Liver (tissue), 10 donors: ENCODE measurements at places on chromosomes 1 and 21. TPM values are rescaled to one million over a fixed set of nuclear protein-coding genes. Genes with fewer than 3 reads are reported as not detected.

GRCh38 chr1:204756349-204756748, 70.8 kb upstream of the LRRN2 start:
- DNase-seq = no peak

Gene MCM3AP
- total RNA-seq = 44.9 TPM

Gene C4BPA
- 1,492 TPM for total RNA-seq

- DNase-seq = no peak
These were observed 1.6 kb downstream of the ACAP3 start for GRCh38 chr1:1306070-1306660.

Gene LCE1B
- total RNA-seq = not detected

DNA sequence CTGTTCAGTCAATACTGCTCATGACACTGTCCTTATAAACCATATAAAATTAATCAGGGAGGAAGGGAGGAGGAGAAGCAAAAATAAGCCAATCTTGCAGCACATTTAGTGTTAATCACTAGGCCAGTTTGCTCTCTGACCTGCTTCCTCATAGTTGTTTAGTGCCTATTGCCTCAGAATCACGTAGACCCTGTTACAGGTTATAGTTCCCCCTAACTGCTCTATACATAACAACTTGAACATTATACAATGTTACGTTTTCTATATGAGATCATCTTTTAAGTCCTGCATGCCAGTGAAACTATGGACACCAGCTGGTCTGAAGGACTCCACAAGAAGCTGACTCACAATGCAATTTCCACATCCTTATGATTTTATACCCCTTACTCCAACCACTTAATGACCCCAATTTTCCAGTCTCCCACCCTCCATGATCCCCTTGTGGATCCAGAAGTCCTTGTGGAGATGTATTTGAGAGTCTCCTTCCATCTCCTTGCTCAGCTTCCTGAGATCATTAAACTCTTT, 34.9 kb upstream of the TACSTD2 start:
- no peak for DNase-seq

DNA sequence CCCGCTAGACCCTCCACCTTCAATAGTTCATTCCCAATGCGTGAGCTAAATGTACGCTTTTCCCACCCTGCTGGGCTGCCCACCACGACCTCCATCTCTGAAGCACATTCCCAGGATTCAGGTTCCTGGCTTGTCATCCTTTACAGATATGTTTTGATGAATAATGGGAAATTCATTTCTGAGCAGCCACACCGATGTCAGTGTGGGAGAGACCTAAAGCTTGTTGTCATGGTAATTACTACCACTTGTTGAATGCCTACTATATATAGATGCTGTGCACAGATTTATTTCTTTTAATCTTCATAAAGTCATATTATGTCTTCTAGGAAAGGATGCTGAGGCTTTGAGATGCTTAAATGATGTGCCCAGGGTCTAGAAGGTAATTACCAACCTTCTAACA, 8.0 kb downstream of the RCSD1 start:
- no peak for DNase-seq

GRCh38 chr1:213110349-213111300, 59.6 kb downstream of the RPS6KC1 start:
- DNase-seq = no peak

DNA sequence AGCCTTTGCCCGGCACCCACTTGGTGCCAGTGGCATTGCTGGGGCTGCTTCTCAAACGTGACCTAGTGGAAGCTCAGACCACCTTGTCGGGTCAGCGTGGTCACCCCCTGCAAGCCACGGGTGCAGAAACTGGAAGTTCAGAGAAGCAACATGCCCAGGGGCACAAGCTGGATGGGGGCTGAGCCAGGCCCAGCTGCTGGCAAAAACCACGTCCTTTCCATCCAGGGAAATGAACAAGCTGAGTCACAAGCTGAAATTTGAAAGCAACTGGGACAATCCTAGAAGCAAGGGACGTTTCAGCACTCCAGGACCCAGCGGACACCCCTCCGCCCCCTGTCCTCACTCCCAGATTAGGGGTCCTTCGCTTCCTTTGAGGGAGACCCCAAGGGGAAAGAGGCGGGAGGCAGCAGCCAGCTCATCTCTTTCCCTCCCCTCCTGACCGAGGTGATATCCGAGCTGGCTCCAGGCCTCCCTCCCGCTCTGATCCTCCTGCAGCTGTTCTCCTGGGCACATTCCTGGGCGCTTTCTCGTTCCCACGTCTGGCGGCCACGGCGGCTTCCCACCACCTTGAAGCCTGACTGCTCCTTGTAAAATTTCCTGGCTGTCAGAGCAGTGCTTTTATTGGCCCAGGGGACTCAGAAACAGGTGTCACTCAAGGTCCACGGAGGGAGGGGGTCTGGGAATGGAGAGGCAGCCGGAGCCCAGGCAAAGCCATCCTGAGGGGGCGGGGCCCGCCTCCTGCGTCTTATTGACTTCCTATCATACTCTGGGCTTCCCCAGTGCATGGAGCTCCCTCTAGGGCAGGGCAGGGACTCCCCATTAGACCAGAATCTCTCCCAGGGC, 62.8 kb downstream of the PAX7 start:
- no peak for DNase-seq

DNA sequence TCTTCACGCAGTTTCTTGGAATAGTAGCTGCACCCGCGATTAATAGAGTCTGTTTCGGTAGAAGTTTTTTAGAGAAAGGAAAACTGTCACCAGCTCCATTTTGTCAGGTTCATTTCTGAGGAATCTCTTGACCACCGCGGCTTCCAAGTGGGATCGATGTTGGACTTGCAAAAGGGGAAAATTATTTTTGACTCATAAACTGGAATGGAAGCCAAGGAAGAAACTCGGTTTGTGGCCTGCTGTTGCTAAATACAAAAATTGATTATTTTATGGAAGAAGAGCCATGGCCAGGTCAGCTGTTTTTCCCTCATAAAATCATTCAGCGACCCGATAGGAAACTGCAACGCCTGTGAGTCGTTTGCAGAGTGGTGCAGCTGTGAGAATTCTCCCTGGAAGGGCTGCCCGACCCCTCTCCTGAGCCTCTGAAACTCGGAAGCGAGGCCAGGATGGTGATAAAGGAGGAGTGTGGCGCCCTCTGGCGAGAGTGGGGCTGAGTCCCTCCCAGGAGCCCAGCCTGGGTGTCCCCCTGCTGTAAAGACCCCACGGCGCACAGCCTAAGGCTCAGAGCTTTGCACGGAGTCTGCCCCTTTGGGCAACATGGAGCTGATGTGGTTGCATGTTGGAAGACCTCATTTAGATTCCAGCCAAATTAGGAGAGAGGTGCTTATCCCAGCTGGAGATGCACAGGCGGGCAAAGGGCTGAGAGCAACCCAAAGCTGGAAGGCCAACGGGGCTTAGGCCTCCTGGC, 83.6 kb upstream of the SLC25A33 start:
- DNase-seq = peak; percentile 68

Gene AK5
- total RNA-seq = 0.33 TPM

DNA sequence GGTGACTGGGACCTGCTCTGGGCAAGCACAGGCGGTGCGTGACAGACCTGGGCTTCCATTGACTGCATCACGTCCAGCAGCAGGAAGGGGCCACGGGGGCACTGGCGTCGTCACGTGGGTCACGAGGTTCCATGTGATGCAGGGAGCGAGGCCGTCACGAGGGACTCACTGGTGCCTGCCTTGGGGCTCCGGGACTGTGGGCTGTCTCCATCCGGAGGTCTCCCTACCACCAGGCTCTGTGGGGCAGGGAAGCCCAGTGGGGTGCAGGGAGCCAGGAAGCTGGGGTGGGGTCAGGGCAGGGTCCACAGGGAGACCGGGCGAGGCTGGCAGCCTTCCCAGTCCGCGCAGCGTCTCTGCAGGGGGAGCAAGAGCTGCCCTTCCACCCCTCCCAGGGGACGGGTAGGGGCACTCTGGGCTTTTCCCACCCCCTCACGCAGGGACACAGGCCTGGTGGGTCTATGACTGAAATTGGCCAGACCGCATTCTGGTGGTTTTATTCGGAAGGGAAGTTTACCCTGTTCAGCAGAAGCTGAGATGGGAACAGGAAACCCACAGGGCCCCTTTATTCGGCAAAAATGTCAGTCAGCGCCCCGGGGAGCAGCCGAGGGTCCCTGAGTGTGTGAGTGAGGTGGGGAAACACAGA, 416 bp upstream of the TNFRSF14 start:
- DNase-seq = peak; percentile 53

Gene SHCBP1L
- total RNA-seq = 0.37 TPM

Gene GSTM5
- 1.3 TPM for total RNA-seq

Gene LIPI
- total RNA-seq = not detected

DNA sequence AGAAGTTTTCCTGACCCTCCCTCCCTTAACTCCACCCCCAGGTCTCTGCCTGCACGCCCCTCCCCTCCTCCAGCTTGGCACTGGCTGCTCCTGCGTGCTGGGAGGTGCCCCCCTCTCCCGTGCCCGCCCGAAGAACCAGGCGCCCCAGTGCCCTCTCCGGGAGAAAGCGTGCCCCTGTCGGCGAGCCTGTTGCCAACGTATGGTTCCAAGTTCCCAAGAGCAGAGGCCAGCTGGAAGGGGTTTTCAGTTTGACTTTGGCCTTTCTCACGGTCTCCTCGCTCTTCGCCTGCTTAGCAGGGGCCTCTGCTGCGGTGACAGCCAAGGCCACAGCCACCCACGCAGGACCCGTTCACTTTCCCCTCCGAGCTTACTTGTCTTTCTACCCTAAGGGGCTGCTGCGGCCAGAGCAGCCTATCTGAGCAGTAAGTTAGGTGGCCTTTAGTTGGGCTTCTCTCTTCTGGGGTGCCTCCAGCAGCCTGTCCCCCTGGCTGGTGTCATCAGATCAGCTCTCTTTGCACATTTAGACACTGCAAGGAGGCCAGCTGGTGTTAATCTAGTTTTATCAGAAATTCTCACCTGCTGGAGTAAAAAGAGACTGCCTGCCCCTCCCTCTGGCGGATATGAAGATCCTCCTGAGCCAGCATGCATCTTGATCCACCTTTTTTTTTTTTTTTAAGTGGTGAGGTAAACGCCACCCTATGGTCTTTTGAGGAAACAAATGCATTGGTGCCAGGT, 1.5 kb downstream of the STUM start:
- DNase-seq = no peak

Gene NFIA
- total RNA-seq = 27.7 TPM

DNA sequence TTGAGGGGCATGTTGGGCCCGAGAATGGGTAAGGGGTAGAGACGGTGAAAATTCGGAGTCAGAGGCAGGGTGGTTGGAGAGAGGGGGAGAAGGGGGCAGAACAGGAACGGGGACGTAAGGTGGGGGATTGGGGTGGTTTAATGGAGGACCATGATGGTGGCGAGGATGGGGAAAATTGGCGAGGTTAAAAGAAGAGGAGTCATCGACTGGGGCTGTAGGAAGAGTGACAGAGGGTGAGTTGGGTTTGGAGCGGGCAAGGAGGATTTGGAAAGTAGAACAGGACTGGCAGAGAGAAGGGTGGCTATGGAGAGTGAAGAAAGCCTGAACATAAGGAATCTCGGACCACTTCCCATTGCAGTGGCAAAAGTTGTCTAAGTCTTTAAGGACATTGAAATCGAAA, 10.8 kb upstream of the ZBTB48 start:
- no peak for DNase-seq

Gene USF1
- total RNA-seq = 43.5 TPM

DNA sequence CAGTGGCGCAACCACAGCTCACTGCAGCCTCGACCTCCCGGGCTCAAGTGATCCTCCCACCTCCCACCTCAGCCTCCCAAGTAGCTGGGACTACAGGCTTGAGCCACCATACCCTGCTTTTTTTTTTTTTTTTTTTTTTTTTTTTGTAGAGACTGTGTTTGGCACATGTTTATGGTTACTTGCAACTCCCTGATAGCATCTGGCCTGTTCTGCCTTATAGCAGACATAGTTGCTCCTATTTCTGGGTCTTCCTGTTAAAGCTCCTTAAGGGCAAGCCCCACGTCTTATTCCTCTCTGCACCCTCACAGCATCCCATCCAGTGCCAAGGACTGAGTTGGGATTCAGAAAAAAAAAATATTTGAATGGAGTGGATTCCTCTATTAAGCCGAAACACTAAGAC, 17.1 kb upstream of the CNR2 start:
- DNase-seq = no peak

Gene SPRR1B
- total RNA-seq = not detected

DNA sequence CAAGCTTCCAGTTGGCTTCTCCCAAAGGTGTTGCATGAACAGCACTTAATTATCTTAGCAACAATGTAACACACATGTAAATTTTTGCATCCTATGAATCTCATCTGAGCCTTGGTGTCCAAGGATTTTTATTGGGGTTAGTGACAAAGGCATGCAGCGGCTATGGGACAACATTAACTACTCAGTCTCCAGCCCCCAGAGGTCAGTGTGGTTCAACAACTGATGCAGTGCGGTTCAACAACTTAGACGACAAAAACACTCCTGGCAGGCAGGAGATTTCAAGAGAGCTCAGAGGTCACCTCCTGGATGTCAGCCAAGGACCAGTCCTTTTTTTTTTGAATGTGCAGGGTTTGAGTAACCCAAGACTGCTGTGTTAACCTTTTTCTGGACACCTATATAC, 77.5 kb upstream of the HMCN1 start:
- DNase-seq = no peak

DNA sequence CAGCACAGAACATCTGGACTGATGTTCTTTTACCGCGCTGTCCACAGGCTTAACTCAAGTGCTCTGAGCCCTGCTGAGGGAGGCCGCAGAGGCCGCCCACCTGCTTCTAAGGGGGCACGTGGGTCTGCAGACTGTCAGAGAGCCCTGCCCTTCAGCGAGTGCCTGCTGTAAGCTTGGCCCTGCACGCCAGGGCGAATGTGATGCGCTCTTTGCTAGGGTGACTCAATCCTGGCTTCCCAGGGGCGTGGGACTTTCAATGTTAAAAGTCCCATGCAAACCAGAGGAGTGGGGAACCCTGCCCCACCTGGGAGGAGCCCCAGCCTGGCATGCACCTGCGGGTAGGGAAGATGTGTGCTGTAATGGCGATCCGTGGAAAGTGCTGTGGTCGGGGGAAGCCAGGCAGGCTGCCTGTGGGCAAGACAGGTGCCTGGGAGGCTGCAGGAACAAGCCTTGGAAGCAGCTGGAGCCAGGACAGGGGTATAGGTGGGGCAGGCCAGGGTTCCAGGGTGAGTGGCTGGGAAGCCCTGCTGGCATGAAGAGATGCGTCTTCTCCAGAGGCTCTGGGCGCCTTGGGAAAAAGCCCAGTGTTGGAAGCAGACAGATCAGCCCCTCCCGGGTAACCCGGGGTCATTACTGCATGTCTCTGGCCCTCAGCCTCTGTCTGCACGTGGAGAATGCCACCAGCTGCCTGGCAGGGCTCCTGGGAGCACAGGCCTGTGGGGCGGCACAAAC, 594 bp upstream of the PANK4 start:
- DNase-seq = no peak
